C1 segment of cervical spinal cord (tissue), 14 donors: ENCODE measurements at places on chromosomes 1 and 21.

GRCh38 chr1:232472485-232473041 lies 157.4 kb downstream of the SIPA1L2 start:
- DNase-seq: no peak

- DNase-seq: no peak
Observed at GRCh38 chr21:45040157-45040711, 34.1 kb upstream of the ADARB1 start.

GRCh38 chr1:93670141-93670540 lies 11.5 kb downstream of the BCAR3 start:
- no peak for DNase-seq

DNA sequence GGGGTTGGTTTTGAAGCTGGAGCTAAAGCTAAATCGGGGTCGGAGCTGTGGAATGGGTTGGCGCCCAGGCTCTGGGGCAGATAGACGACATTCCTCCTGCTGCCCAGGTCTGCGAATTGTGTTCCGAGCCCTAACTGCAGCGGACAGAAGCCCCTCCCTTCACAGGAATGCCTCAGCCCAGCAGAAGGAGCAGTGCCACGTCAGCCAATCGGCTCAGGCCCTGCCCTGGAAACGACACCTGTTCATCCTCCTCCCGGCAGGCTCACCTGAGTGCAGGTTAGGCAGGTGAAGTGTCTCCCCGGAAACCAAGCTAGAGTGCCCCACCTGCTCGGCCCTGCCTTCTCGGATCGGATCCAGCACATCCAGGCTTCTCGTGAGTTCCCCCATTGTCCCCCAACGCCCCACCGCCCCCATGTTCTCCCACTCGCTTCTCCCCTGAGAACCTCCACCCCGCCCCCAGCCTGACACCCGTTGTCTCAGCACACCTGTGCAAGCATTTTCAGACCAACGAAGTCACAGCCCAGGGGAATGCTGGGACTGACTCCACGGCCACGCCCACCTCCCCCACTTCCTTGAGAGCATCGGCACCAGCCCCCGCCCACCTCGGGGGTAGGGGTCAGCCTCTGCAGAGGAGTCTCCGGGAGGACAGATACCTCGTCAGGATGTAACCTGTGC lies 775 bp downstream of the TMEM125 start:
- no peak for DNase-seq

- no peak for DNase-seq
Observed at GRCh38 chr21:45280178-45280821, 7.4 kb downstream of the POFUT2 start.

GRCh38 chr1:234437423-234438171 lies 41.4 kb downstream of the TARBP1 start:
- no peak for DNase-seq

- no peak for DNase-seq
Observed at GRCh38 chr1:170204121-170204520, 58.4 kb downstream of the NTMT2 start.

GRCh38 chr1:14811573-14811972 lies 213.1 kb downstream of the KAZN start:
- DNase-seq: no peak

DNA sequence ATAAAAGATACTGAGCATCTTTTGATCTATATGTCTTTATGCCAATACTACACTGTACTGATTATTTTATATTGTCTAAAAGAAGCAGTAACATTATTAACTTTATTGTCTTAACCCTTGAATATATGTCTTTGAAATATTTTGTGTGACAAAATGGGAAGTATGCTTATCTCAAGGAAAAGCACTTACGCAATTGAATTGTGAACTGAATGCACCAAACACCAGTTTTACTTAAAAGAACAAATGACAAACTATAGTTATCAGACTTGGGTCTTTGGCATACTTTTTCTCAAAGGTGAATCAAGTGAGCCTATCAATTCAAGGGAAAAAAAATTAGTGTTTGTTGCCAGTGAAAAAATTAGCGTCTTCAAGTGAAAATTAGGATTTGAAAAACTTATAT lies 9.2 kb upstream of the SLC6A9 start:
- DNase-seq: no peak

- DNase-seq: no peak
Observed at GRCh38 chr1:62117018-62117750, 77.5 kb upstream of the L1TD1 start.
